ENCODE measurements at places on chromosomes 1 and 21.

DNA sequence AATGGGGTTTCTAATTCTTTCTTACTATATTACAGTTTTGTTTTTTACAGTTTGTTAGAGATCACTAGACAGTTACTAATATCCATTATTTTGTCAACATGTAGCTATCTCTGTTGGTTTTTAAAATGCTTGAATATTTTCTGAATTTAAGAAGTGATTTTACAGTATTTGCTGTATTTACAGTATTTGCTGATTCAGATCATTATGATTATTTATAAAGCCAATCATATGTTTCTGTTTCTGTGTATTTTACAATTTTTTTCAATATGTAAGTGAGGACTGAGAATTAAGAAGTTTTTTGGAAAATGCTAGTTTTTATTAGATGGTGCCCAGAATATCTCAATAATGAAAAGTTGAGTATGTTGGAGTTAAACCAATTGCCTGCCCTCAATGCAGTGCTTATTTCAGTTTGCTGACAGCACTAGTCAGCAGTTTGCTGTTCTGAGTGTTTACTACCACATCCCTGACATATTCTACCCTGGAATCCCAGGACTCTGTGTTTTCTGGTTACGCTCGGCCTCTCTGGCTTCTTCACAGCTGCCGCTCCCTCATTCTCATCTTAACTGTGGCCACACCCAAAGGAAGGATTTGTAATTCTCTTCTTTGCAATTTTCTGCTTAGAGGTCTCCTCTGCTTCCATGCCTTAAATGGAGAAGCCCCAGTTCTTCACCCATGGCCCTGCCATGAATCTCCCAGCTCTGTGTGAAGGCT, 68.0 kb upstream of the BACH1 start:
- no peak for DNase-seq

DNA sequence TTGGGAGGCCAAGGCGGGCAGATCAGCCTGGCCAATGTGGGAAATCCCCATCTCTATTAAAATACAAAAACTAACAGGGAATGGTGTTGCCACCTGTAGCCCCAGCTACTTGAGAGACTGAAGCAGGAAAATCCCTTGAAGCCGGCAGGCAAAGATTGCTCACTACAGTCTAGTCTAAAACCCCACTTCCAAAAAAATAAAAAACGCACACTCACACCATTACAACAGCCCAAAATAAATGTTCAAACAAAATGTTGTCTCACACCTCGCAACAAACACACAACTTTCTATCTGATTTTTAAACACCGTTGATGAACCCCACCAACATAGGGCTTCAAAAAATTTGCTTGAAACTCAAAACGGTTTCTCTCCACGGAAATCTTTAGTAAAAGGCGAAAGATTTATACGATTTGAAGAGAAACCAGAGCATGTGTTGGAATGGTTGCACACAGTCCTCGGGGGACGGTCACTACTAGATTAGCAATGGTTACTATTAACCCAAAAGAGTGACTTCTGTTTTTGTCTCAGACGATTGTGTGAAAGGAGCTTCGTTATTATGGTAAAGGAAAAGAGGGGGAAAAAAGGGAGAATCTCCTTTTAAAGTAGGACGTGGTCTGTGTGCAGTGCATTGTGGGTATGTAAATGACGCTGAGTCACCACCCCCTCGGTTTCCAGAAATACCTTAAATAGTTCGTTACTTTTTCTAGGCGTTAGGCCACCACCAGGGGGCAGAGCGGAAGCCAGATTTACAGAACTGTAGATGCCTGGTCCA, at the start of gene RNU5D-1:
Gene RNU5D-1, minus strand, starts transcription at position 430 of the 772 bp plus-strand sequence.
- DNase-seq: peak; percentile 72

DNA sequence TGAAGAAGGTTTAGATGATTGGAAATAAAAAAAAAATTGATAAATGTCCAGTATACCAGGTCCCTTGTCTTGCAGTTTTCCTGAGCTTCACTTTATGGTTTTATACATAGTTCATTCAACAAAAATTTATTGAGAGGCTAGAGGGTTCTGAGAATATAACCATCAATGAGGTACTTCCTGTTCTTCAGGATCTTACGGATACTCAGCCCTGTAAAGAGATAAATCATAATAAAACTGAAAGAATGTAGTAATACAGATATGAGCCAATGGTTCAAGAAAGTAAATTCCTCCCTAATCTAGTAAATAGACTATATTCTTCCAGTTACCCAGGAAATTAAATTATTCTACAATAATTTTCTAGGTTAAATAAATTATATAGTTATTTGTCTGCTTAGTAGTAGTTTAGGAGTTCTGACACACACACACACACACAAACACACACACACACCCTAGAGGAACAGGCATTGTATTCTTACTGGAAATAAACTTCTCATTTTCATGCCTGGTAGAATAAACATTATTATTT, 70.4 kb upstream of the HMCN1 start:
- DNase-seq: no peak

GRCh38 chr1:172448995-172449584, 5.2 kb upstream of the PIGC start:
- no peak for DNase-seq

DNA sequence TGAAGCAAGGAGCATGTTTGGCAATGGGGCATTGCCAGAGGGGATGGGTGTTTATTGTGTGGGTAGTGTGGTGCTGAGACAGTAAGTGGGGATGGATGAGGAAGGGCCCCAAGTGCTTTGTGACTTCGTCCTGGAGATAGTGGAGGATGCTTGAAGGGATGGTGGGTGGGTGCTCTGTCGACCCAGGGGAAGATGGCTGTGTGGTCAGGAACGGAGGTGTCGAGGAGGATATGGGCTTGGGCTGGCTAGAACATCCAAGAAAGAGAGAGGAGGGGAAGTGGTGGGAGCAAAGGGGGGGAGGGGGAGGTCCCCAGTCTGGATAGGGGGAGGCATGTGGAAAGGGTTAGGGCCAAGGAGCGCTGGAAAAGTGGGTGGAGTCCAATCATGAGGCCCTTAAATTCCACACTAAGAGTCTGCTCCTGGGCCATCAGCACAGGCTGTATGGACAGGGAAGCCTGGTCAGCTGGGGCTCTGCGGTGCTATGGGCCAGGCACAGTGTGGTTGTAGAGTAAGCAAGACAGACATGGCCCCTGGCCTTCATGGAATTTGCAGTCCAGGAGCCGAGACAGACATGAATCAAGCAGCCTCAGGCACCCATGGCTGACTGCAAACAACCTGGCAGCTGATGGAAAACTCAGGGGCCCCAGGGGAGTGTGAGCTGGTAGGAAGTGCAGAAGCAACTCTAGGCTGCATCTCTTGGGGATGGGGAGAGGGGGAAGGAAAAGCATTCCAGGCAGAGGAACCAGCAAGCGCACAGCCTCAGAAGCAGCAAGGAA, 36.3 kb downstream of the EDN2 start:
- DNase-seq: no peak

DNA sequence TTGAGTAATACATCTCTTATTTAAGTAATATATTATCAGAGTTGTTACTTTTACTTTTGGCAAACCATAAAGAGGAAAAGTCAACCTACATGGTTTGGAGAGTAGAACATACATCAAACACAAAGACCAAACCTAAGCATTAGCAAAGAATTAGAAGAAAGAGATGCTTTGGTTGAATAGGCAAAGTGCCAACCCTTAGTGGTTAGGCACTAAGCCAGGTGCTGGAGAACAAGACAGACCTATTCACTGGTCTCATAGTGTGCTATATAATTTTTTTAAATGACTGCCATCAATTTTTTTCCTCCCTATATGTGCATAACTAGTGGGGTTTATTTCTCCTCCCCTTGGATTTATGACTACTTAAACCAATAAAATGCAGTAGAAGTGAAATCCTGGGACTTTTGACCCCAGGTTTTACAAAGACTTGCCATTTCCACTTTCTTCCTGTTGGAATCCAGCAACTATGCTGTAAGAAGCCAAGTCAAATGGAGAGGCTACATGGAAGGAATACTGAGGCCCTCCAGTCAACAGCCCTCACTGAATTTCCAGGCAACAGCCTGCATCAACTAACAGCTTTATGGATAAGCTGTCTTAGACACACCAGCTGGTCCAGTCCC, 69.8 kb upstream of the HAO2 start:
- no peak for DNase-seq

GRCh38 chr1:163866564-163866963, 544.8 kb downstream of the NUF2 start:
- DNase-seq: no peak

DNA sequence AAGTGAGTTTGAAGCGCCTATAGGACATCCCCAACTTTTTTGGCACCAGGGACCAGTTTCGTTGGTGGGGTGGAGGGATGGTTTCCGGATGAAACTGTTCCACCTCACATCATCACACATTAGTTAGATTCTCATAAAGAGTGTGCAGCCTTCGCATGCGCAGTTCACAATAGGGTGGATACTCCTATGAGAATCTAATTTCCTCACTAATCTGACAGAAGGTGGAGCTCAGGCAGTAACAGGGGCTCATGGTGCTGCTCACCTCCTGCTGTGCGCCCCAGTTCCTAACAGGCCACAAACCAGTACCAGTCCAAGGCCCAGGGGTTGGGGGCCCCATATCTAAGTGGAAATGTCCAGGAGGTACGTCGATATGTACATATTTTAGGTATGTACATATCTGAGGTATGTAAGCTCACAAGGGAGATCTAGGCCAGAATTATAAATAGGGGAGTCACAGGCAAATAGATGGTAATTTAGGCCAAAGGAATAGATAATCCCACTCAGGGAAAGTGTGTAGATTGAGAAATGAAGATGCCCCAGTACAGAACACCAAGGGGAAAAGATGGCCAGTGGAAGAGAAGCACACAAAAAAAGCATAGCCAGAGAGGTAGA, 27.5 kb upstream of the RASAL2 start:
- no peak for DNase-seq

GRCh38 chr1:65449214-65449823, 28.9 kb downstream of the LEPR start:
- DNase-seq: no peak

DNA sequence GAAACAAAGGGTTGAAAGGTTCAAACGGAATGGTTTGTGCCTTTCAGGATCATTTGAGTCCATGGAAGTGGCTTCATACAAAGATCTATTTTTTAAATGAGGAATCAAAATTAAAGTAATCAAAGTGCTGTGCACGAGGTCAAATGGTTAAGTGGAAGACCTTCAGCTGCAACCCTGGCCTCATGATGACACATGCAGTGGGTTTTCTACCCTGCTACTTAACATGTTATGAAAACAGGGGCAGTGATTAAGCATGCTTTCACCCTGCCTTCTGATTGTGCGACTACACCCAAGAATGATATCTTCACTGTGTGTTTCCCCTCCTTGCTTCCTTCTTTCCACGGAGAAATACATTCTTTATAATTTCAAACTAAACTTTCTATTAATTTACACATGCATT, 604.2 kb downstream of the LRRIQ3 start:
- DNase-seq: no peak

GRCh38 chr21:31885146-31885545, 12.3 kb downstream of the HUNK start:
- no peak for DNase-seq

DNA sequence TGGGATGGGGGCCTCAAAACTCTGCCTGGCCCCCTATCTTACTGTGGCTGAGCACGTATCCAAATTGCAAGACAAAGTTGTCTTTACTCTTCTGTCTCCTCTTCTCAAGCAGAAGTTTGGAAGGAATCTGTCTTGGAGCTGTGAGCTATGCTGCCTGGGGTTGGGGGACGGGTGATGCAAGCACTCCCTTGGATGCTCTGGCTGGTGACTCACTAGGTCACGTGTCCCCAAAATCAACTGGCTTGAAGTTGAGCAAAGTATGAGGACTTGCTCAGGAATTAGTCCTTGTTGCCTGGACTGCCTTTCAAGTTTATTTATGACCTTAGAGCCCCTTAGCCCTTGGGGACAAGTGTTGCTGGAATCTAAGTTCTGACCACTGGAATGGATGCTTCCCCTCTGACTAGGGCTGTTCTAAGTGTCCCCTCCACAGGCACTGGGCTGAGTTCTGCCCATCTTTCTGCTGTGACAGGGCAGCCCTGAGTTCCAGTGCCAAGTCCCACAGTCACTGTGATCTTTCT, 269.5 kb downstream of the HHAT start:
- DNase-seq: peak; percentile 34

GRCh38 chr1:211701733-211702132, 26.3 kb upstream of the NEK2 start:
- no peak for DNase-seq

DNA sequence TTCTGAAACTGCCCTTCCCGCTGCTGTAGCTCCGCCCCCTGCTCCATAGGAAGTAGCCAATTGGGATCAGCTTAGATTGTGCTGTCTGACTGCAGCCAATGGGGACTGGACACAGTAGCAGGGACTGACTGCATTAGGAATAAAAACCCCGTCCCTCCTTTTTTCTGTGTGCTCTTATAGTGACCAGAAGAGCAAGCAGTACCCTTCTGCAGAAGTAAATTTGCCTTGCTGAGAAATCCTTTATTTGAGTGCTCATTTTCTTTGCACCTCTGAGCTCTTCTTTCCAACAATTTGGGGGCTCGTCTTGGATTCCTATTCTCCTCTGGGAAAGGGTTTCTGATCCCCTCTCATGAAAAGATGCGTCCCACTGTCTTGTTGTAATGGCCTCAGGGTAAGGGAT, 16.2 kb downstream of the OR2L13 start:
- DNase-seq: no peak

GRCh38 chr21:36479415-36480402, at the start of gene CLDN14:
Gene CLDN14, minus strand, starts transcription at chr21:36480122. Its CDS starts 18,427 bp downstream, at chr21:36461695.
- no peak for DNase-seq

DNA sequence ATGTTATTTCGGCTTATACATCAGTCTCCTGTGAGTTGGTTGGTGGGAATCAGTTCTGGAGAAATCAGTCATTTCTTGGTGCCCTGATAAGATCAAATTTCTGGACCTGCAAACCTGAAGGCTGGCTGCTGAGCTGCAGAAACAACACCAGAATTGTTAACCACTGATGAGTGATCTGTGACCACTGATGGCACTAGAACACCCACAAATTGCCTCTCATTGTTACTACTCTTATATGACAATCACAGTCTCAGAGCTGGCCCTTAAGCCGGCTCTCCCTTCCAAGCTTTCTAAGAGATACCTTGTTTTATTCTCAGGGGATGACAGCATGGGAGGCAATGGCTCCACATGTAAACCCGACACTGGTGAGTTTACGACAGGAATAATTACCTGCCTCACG, 1.9 kb downstream of the C1orf162 start:
- no peak for DNase-seq

DNA sequence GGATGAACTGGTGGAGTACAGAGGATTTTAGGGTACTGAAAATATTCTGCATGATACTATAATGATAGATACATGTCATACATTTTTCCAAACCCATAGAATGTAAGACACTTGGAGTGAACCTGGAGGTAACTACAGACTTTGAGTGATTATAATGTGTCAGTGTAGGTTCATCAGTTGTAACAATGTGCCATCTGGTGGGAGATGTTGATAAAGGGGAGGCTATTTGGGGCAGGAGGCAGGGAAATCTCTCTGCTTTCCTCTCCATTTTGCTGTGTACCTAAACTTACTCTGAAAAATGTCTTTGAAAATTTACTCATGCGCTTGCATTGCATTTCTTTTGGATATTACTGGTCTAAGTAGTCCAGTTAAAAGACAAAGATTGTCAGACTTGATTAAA, 35.2 kb downstream of the PTBP2 start:
- DNase-seq: no peak

- no peak for DNase-seq
Measured at GRCh38 chr1:33685256-33685655, 178.6 kb upstream of the HMGB4 start.

- no peak for DNase-seq
Measured at GRCh38 chr1:14297356-14297755, 301.1 kb upstream of the KAZN start.

- no peak for DNase-seq
Measured at GRCh38 chr1:59674595-59674994, 140.2 kb upstream of the HOOK1 start.

All from GOT3 (cell line).